ENCODE measurements at places on chromosomes 12 and 14. TPM values are rescaled to one million over a fixed set of nuclear protein-coding genes. Genes with fewer than 3 reads are reported as not detected.

The BMAL2 gene
- 1.7 TPM for total RNA-seq

The CCND2 gene
- total RNA-seq = 0.34 TPM

The VDR gene
- 9.7 TPM for total RNA-seq

The MDM1 gene
- 19.3 TPM for total RNA-seq

The CCDC85C gene
- total RNA-seq = 6.9 TPM

The PTPRQ gene
- not detected for total RNA-seq

The INHBC gene
- total RNA-seq = under 0.01 TPM

The ENDOU gene
- not detected for total RNA-seq

The REP15 gene
- total RNA-seq = 2.5 TPM

The TAS2R7 gene
- not detected for total RNA-seq

The KITLG gene
- 2.5 TPM for total RNA-seq

The CLEC7A gene
- not detected for total RNA-seq

The KCNMB4 gene
- total RNA-seq = not detected

The C12orf56 gene
- not detected for total RNA-seq
